ENCODE measurements at places on chromosomes 13 and 19. TPM values are rescaled to one million over a fixed set of nuclear protein-coding genes. Genes with fewer than 3 reads are reported as not detected.

Gene TNNT1
- 516 TPM for polyA plus RNA-seq

Gene CEACAM4
- polyA plus RNA-seq = not detected

Gene ATP8A2
- polyA plus RNA-seq = 1.6 TPM

Gene ZNF583
- polyA plus RNA-seq = 7.0 TPM

Gene RASGRP4
- 2.8 TPM for polyA plus RNA-seq

Gene BSPH1
- polyA plus RNA-seq = not detected

Gene ASF1B
- polyA plus RNA-seq = 8.6 TPM

Gene KLK2
- not detected for polyA plus RNA-seq

Gene SHANK1
- polyA plus RNA-seq = 38.7 TPM

Gene SOX1
- not detected for polyA plus RNA-seq

Gene CD33
- 4.1 TPM for polyA plus RNA-seq

Gene FFAR1
- polyA plus RNA-seq = not detected

Gene URAD
- not detected for polyA plus RNA-seq

Gene SERPINE3
- polyA plus RNA-seq = 0.14 TPM

Gene ZNF653
- 6.7 TPM for polyA plus RNA-seq

Gene GRK1
- 0.34 TPM for polyA plus RNA-seq

Gene PGLYRP2
- not detected for polyA plus RNA-seq

Gene RAB8A
- 32.6 TPM for polyA plus RNA-seq

Gene KLK15
- polyA plus RNA-seq = not detected

Gene GPC5
- 0.48 TPM for polyA plus RNA-seq

Gene TEKTIP1
- 3.5 TPM for polyA plus RNA-seq

Gene CLEC4M
- not detected for polyA plus RNA-seq

Gene NEK3
- polyA plus RNA-seq = 20.0 TPM

Gene FUT6
- polyA plus RNA-seq = not detected

Gene GARIN5B
- not detected for polyA plus RNA-seq

Gene FLT1
- polyA plus RNA-seq = 16.2 TPM

Gene SIGLEC8
- polyA plus RNA-seq = 0.10 TPM
